ENCODE measurements at places on chromosomes 7 and 10.

DNA sequence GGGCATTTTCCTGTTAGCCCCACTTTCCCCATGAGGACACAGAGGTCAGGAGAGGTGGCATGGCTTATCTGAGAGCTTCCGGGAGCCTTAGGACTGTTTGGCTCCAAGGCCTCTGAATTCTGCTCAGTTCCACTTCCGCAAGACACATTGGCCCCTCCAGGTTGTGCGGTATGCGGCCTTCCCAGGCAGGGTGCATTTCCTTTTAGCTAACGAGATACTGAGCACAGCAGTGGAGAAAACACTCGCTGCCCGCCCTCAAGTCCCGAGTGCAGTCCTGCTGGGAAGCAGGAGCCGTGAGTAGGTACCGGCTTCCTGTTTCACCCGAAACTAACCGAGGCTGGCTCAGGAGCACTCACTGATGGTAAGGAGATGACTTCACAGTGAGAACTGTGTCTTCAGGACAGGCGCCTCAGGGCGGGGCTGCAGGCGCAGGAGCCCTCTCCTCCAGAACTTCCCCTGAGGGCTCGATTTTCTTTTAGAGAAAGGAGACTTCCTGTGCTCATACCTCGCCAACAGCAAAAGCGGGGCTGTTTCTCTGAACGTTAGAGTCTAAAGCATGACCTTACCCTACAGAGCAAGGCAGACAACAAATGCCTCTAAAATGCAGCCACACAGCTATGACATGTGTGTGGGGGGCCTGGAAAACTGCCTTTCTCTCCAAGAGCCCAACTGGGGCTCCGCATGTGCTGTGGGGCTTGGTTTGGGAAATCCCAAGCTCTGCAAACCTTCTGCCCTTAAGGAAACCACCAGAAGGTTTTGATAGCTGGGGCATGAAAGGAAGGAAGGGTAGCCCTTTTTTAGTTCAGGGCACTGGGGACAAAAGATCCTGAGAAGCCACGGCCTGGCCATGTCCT is 25.9 kb downstream of the RGS10 start:
- DNase-seq = no peak

GRCh38 chr7:584122-584465 is 64.4 kb upstream of the PDGFA start:
- DNase-seq = no peak

DNA sequence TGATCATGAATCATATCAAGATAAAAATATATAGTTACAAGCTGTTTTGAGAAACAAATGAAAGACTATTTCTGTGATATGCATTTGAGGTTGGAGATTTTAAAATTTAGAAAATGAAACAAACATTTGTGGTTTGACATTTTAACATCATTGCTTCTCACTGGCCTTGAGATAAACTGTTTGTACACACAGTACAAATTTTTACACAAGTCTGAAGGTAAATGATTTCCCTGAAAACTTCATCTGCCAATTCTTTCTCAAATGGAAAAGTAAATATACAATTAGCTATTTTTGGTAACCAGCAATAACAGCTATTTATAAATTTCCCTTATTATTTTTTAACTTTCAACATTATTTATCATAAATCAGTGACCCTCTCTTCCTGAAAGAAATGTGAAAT is 38.6 kb downstream of the ZNF800 start:
- DNase-seq = no peak

DNA sequence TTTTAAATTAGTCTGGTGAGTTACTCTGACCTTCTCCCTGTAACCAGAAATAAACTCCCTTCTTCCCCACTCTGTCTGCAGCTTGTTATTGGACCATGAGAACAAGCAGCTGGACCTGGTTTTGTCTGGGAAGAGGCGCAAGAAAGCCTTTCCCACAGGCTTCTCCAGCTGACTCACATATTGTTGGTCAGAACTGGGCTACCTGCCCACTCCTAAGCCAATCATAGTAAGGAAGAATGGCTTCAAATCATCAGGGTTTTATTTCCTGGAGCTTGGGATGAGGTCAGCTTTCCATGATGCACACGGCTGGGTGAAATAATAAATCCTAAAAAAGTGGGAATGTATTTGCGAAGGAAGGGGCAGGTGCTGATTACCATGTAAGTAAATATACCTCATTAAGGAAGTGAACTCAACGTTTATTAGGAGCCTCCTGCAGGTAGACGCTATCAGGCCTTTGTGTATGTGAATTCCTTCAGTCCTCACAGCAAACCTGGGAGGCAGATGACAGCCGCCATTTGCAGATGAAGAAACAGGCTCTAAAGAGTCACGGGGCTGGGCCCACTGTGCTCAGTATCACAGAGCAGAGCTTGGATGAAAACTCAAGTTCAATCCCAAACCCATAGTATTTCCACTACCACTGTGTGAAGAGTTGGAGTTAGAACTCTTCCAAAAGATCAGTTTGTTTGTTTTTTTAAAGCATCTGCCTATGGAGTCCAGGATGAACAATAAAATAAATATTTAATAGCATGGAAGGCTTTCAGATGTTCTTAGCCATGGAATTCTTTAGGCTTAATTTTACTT is 32.8 kb downstream of the IL15RA start:
- DNase-seq = no peak

DNA sequence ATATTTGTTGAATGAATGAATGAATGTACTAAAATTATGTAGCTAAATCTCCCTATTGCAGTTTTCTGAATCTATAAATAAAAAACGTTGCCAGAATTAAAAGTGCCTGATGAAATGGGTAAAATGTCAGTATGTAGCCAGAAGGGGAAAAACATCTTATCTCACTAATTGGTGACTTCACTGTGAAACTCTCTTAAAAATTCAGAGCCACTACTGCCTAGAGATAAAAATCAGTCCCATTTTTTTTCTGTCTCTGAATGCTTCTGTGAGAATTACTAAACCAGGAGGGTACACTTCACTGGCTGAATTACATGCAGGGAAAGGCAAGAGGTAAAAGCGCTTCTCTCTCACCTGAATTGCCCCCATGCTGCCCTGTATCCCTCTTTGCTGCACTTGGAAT is 69.6 kb upstream of the HPS1 start:
- DNase-seq = no peak

GRCh38 chr7:35258125-35258867 is 4.4 kb upstream of the TBX20 start:
- DNase-seq = no peak

DNA sequence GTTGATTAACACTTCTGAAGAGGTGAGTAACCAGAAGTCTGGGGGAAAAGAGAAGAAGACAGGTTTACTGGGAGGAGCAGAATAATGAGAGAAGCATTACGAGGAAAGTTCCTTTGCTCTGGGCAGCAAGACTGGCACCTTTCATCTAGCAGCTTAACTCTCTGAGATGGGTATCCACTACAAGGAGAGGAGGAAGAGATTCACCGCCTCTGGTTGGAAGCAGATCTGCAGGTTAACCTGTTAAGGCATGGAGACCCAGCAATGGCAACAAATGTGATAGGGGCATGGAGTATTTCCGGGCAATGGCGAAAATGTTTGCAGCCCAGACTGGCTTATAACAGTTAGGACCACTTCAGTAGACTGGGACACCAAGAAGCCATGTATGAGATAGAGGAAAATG is 162.2 kb downstream of the TFEC start:
- DNase-seq = no peak

GRCh38 chr10:131109726-131110125 is 201.8 kb downstream of the TCERG1L start:
- no peak for DNase-seq

DNA sequence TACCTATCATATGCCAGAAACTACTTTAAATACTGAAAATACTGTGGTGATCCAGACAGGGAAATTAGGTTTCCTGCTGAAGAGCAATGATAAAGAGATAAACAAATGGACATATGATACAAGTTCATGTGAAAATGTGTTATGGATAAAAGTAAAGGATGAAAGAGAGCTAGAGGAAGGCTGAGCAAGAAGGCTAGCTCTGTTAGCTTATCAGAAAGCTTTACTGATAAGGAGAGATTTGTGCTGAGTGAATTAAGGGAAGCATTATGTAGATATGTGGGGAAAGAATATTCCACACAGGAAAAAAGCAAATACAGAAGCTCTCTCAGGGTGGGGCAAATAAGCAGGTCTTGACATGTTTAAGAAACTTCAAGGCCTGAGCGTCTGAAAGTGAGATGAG is 308.4 kb downstream of the HDAC9 start:
- DNase-seq = no peak

DNA sequence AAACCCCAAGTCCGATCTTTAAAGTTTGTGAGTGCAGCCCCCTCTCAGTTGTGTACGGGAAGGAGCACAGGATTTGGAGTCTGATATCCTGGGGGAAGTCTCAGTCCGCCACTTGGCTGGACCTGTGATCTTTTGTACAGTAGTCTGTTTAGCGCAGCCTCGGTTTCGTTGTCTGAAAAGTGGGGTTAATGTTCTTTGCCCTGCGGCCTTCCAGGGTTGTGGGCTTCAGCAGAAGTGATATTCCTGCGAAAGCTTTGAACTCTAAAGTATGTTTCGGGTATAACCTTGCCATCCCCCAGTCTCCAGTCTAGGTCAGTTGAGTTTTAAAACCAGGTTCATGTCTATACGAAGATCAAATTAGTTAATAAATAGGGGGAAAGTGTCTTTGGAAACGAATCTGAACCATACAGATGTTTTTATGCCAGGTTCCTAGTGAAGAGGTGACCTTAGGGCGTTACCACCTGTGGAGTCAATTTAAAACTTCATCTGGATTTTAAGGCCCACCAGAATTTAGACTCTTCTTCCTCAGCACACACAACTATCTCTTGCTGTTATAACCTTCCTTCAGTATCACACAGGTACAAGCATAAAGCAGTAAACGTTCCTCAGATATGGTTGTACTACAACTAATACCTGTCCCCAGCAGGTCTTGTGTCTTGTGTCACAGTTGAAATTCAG is 904 bp downstream of the R3HCC1L start:
- no peak for DNase-seq

- no peak for DNase-seq
Measured at GRCh38 chr7:84372712-84373111, 178.1 kb upstream of the SEMA3A start.

GRCh38 chr10:12579954-12580858 is 230.9 kb downstream of the CAMK1D start:
- DNase-seq = no peak

GRCh38 chr7:1533547-1534329 is 3.2 kb downstream of the MAFK start:
- no peak for DNase-seq

GRCh38 chr10:69475433-69475830 is 24.2 kb downstream of the TSPAN15 start:
- DNase-seq = no peak

DNA sequence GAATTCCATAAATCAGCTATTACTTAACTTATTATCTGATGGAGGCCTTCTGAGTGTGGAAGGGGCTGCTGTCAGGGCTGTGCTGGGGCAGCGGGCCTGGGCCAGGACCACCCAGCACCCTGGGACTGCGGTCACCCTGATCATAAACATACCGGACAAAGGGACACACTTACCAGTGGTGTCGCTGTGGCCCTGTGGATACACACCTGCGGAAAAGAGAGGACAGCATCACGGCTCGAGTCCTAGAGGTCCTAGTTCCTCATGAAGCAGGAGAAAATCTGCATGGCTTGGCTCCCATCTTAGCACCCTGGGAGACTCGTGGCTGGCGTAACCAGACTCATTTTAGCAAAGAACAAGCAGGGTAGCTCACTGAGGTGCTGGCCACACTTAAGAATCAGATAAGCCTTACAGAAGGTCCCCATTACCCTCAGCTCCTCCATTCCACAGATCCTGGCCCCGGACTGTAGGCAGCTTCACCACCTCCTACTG is 17.7 kb downstream of the IL15RA start:
- no peak for DNase-seq

DNA sequence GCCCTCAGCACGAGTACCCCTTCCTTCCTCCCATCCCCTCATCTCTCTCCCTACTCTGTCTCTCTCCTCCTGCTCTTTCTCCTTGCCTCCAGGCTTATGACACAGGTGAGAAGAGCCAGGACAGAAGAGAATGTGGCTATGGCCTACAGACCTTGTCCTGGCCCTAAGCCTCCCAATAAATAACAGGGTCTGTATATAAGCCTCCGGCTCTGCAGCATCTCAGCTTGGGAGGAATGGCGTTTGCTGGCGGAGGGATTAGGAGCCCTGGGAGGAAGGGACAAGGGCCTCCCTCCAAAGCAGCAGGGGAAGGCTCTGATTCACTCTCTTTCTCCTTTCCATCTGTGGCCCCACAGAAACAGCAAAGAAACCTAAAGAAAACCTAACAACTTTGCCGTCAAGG is 45.8 kb downstream of the COL13A1 start:
- no peak for DNase-seq

- no peak for DNase-seq
Measured at GRCh38 chr10:132815168-132815857, 29.4 kb upstream of the NKX6-2 start.

DNA sequence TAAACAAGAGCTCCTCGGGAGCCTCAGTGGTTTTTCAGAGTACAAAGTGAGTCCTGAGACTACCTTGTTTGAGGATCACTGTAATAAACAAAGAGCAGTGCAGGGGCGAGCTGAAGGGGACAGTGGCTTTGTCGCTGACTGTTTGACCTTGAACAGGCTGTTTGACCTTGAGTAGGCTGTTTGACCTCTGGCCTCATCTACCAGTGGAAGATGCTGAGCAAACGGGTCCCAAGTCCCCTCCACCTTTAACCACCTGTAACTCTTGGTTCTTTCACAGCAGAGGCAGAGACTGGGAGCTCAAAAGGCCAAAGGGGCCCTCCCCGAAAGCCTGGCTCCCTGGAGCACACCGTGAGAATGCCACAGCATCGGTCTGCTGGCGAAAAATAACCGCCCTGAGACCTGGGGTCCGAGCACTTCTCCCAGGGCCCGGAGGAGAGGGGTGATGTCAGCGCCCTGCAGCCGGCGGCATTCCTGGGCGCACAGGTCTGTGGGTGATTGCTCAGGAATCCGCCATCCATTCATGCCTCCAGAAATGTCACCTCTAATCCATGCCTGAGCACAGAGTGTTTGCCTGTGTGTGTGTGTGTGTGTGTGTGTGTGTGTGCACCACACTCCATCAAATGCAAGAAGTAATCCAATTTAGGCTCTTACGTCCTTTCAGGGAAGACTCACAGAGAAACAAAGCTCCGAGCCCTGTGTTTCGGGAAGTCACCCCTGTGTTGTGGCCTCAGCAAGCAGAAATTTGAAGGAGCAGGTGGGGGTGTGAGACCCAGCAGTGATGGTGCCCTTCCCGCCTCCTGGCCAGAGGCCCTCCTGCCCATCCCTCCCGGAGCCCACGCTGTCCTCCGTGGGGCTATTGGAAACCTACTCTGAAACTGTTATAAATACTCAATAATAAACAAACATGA is 66.5 kb downstream of the ASB13 start:
- no peak for DNase-seq

DNA sequence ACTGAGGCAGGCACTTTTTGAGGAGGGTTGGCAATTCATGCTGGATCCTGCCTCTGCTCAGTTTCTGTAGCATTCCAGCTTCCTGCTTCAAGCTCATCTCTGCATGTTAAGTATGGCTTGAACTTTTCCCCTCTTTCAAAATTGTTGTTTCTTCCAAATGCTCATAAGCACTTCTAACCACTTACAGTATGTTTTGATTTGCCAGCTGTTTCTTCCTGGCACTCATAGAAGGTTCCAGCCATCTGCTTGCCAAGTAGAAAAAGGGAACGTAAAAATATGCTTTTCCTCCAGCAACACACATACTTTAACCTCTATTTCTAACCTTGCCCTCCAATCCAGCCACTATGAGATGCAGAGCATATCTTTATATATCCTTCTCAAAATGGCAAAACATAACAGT is 692.6 kb upstream of the COBL start:
- DNase-seq = no peak

GRCh38 chr7:23415198-23415597 is 55.1 kb downstream of the IGF2BP3 start:
- no peak for DNase-seq

All from hypothalamus (tissue), 51 donors.